ENCODE measurements at places on chromosomes 3 and 15.
A peak's percentile ranks its signal among the peaks of the same experiment; 100 is the strongest.

DNA sequence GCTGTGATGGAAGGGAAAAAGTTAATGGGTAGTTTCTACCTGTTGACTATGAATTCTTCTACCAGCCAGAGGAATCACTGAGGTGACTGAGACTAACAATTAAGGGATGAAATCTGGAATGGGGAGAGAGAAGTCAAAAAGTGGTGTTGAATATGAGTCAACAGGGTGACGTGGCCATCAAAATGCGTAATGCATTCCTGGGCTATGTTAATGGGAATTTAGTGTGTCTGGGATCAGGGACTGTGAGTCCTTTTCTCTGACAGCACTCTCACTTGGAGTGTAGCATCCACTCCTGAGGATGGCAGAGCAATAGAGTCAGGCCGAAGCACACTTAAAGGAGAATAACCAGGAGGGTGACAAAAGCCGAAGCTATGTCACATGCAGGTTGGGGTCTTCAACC lies 60.4 kb downstream of the MESD start:
- DNase-seq = no peak

- no peak for DNase-seq
These were observed 903.6 kb downstream of the DIPK2A start for GRCh38 chr3:144875211-144875610.

- no peak for DNase-seq
These were observed 160.0 kb downstream of the MINAR1 start for GRCh38 chr15:79592126-79592525.

DNA sequence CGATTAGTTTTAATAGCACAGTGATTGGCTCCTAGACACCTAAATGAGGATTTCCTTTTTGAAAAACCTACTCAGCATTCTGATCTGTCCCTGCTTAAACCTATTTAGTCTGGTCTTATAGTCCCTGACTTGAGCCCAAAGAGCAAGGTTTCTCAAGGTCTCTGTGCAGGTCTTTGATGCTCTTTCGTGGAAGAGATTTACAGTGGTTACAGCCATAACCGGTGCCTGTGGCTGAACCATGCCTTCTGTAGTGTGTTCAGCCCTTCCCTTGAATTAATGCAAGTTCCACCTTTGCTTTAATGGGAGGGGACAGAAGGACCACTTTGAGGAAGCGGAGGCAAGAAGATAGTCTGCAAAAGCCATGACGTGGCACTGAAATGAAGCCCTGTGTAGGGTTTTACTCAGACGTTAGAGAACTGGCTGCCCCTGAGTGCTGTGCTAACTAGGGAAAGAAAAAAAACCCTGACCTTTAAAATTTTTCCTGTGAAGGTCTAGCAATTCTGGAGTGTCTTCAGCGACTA lies 43.0 kb downstream of the ZBTB38 start:
- DNase-seq = no peak

- DNase-seq = peak; percentile 72
These were observed 970 bp downstream of the BBX start for GRCh38 chr3:107523539-107524325.

- DNase-seq = no peak
These were observed 314.8 kb downstream of the BCHE start for GRCh38 chr3:165522386-165522785.

DNA sequence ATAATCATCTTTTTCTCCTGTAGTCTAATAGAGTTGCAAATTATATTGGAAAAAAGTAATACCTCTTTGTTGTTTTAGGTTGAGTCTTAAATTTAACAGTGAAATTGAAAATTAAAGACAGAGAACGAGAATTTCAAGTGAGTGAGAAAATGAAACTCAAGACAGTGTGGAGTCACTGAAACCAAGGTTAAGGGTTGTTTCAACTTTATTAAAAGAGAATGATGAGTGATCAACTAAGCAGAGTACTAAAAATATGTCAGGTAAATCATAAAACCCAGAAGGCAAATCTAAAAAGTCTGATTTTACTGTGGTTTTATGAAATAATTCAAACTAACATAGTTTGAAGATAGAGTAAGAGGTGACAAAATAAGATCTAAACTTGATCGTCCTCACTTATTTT lies 782.5 kb upstream of the SEMA6D start:
- DNase-seq = no peak

DNA sequence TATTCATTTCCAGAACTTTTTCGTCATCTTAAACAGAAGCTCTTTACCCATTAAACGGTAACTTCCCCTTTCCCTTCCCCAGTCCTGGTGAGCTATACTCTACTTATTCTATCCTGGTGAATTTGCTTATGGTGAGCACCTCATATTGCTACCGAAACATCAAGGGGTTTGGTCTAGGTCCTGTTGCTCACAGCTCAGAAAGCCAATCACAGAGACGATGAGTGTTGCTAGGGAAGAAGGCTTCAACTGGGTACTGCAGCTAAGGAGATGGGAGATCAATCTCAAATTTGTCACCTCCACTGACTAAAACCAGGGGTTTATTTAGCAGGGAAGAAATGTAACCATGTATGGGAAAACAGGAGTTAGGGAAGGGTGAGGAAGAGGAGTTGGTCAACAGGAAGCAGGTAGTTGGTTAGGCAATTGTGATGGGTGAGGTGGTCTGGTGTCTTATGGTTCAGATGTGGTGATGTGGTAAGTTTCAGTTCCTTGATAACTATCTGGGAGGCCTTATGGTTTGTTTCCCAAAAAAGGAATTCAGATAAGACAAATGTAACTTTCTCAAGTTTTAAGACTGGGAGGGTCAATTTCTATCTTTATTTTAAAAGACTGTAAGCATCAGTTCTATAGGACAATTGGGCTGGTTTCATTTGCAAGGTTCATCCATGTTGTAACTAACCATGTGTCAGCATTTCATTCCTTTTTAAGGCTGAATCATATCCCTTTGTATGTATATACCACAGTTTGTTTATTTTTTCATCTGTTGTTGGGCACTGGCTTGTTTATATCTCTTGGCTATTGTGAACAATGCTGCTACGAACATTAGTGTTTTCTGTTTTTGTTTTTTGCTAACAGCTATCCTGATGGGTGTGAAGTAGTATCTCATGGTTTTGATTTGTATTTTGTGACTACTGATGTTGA lies 24.3 kb downstream of the ARHGAP11B start:
- DNase-seq = peak; percentile 76

DNA sequence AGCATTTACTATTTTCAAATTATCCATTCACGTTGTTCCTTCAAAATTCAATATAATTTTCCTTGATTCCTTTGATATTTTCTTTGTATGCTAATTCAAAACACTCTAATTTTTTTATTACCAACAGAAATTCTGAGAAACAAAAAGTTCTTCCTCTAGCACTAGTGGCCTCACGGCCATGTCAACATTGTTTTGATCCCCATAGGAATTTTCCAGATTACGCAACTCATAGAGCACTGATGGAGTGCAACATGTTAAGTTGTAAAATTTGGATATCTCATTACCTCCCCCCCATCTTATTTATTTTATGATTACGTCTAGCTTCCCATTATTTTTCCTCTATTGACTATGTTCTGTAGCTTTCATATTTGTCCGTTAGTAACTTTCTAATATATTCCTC lies 745.3 kb downstream of the TUSC7 start:
- no peak for DNase-seq

GRCh38 chr15:35043373-35044095 lies 41.6 kb downstream of the NANOGP8 start:
- peak; percentile 20 for DNase-seq

- no peak for DNase-seq
These were observed 93.2 kb upstream of the TLE3 start for GRCh38 chr15:70190965-70191364.

- DNase-seq = peak; percentile 31
These were observed 9.8 kb downstream of the MSL2 start for GRCh38 chr3:136186344-136186743.

DNA sequence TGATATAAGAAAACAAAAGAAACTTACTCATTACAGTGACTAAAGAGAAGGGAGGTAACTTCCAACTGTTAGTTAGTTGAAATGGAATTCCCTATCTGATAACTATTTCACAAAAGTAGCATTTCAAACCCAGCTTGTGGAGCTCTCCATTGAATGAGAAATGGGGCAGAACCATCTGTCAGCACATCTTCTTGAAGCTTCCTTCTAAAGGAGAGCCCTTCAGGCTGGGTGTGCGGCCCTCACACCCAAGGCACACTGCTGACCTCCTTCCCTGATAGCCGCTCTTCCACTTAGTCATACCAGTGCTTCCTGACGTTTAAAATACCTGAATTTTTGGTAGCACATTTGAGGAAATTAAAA lies 28.1 kb upstream of the VEPH1 start:
- DNase-seq = no peak

DNA sequence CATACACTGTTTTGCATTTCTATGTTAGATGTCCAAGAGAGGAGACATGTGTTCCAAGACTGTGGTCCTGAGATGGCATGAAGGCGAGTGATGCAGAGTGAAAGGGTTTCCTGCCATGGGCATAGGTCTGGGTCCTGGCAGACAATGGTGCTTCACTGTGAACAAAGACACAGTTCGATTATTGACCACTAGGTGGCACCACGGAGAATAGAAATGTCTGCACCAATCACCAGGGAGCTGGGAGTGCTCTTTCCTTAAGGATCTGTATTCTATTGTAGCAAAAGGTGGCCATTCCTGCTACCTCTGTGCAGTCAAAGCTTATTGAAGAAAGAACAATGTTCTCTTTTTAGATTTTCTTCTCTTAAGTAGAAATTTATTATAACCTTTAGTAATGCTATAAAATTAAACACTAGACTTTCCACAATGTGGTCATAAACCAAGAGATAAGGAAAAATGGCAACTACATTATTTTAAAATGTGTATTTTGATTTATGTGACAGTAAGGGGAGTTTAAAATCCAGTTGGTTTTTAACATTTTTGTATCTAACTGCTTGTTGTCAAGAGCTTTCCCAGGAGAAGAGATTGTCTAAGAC lies 88.7 kb downstream of the GABRG3 start:
- DNase-seq = peak; percentile 56

DNA sequence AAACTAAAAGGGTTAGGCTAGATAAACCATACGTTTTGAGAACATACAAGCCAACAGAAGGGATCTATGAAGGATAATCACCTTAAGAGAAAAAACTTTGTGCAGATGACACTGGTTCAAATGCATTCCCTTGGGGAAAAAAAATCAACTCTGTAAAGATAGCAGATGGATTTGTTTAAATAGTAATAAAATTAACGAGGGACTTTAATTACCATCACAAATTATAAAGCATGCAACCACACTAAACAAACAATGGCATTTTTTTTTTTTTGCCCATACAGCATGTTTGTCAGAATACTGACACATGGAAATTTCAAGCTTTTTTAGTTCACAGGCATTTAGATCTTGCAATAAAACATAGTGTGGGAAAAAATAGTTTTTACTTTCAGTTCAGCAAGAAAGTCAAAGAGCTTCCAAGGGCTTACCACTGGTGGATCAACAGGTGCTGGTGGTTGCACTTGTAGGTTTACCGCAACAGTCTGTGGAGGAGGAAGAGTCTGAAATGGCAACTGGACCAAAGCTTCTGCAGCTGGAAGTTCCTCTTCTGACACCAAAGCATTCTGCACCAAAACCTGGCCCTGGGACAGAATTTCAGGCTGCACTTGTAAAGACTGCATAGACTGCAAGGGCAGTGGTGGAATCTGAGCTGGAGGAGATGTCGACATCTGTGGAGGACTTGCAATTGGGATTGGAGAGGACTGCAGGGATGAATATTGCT lies 53.1 kb downstream of the PHC3 start:
- peak; percentile 97 for DNase-seq

GRCh38 chr15:92619145-92620101 lies 36.2 kb downstream of the FAM174B start:
- no peak for DNase-seq
